ENCODE measurements at places on chromosomes 4 and X.

DNA sequence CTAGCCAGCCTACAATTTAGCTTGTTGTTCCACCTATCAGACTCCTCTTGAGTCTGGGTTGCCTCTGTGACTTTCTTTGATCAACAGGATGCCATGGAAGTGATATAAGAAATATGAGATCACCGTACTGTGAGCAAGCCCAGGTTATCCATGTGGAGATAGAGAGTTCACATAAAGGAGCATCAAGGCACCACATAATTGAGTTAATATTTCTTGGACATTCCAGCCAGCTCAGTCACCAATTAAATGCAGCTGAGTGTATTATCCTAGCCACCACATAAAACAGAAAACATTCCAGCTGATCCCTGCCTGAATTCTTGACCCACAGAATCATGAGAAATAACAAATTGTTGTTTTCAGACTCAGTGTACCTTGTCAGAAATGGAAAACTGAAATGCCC is 253.6 kb downstream of the PPP1R2C start:
- DNase-seq, result no peak

DNA sequence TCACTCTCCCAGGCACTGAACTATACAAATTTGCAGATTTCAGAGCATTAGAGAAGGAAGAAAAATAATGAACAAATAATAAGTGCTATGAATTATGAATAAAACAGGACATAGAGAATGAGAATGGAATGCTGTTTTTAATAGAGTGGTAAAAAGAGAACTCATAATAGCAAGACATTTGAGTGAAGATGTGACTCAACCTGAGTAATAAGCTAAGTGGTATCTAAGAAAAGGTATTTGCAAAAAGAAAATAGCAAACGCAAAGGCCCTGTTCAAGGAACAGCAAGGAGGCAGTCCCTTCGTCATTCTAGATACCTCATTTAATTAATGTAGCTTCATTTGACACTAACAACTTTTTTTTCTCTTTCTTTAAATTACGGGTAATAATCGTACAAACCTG is 1910.0 kb upstream of the TENM3 start:
- DNase-seq, result no peak

- no peak for DNase-seq
Observed at GRCh38 chrX:78333521-78333920, 6.1 kb upstream of the CYSLTR1 start.

DNA sequence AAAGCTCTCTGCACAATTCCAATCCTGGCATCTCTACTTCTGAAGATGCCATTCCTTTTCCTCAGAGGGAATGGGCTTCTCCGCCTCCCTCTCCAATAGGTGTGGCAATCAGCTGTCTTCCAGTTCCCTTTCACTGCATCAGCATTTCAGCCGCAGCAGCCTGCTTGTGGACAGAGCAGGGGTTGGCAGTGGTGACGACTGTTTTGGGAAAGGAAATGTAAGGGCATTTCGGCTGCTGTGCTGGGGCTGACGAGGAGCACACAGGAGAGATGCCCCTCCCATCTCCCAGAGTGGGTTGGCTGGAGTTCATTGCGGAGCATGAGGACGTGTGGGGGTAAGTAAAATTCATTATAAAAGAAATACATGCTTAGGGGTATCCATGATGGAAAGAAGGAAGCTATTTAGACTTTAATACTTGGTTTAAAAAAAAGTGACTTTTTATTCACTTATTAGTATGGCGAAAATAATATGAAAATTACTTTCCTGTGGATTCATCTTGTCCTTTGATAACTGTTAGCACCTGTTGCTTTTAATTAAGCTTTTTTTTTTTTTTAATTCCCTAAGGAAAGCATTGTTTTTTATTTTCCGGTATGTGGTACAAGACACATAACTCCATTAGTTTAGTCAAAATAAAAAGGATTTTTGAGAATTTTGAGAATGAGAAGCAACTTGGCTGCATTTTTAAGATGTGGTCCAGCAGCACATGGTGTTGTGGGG is at the start of gene LIMCH1:
TSS of gene LIMCH1 (plus strand) at position 141 of the 717 bp plus-strand sequence. CDS start 67,839 bp downstream, outside the sequence.
- DNase-seq, result no peak

- no peak for DNase-seq
Observed at GRCh38 chrX:130144509-130144908, 21.1 kb downstream of the AIFM1 start.
